ENCODE measurements at places on chromosomes 16 and 17.

DNA sequence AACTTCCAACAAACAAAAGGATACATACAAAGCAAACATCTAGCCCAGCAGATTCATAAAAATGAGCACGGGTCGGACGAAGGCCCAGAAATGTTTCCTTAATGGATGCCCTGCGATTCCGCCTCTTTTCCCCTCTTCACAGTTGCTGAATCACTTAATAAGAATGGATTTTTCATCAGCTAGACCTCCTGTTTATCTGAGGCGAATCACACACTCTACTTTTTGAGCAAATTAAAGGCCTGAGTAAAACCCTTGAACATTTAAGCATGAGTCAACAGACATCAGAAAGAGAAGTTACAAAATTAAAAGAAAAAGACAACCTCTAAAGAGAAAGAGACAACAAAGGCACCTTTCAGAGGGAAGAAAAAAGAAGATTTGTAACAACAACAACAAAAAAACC lies 44.7 kb downstream of the HS3ST3A1 start:
- DNase-seq: no peak

- peak; percentile 63 for DNase-seq
Observed at GRCh38 chr16:56356276-56357240, 68.8 kb downstream of the AMFR start.

DNA sequence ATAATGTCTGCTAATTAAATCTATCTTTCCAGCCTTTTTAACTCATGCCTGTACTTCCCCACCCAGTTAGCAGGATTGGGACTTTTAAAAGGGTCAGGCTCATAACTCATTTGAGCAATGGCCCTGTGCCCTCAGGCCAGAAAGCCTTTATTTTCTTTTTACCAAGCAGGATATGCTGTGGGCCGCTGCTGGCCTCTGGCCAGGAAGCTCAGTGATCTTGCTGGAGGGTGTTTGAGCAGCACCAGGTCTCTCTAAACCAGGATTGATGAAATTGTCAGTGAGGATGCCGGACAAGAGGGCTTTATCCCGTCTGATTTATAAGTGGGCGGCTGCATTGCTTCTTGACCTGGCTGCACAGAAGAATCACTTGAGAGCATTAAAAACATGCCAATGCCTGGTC lies 187.8 kb downstream of the RAB11FIP4 start:
- no peak for DNase-seq

- no peak for DNase-seq
Observed at GRCh38 chr17:61482467-61482866, 30.2 kb downstream of the TBX4 start.

- DNase-seq: no peak
Observed at GRCh38 chr16:2005646-2006045, 4.0 kb downstream of the ZNF598 start.

DNA sequence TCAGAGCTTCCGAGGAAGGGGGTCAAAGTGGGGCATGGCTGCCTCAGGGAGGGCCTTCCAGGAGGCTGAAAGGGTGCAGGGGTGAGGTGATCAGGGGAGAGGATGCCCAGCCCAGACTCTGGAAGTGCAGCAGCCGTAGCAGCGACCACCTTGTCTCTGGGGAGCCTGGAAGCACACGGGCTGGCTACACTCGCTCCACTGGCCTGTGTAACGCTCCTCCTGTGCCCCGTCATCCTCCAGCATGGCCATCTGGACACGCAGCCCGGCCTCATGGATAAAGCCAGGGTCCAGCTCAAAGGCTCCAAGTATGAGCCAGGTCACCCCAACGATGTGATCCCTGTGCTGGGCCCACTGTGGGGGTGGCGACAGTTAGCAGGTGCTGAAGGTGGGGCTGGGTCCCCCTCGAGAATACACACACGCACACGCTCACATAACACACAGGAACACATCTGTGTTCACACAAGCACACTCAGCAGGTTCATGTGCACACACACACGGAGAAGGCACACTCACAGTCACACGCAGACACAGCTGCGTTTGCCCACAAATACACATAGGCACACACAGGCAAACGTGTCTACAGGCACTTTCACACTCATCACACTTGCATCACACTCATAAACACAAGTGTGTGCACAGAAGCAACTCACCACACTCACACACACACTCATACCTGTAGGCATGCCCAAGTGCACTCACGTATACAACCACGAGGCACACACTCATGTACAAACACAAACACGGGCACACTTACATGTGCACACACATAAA lies 19.3 kb downstream of the POLR3K start:
- DNase-seq: no peak

DNA sequence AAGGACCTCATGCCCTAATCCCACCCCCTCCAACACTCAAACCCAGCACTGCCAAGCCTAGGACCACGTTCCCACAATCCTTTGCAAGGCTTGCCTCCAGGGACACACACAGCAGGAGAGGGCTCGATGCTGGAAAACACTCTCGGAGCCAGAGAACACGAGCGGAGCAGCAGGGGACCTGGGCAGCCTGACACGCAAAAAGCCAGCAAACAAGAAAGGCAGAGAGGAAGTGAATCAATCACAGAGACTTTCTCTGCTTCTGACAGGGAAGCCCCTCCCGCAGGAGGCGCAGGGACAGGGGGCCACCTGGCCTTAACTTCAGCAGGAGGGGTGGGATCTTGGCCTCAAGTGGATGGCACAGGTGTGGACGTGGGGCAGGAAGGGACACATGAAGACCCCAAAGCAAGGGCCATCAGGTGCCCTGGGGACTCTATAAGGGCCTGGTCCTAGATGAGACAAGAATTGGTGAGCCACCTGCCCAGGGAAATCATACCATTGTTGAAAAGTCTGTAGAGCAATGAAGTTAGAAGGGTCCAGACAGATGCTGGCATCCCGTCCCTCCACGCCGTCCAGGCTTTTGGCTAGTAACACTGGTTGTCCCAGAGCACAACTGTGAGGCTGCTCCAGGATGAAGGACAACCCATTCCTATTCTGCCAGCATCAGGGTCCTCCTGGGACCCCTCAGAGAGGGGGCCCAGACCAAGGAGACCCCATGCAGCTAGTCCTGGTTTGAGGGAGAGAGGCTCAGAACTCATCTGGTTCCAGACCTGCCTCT lies 2.2 kb downstream of the SDK2 start:
- no peak for DNase-seq

DNA sequence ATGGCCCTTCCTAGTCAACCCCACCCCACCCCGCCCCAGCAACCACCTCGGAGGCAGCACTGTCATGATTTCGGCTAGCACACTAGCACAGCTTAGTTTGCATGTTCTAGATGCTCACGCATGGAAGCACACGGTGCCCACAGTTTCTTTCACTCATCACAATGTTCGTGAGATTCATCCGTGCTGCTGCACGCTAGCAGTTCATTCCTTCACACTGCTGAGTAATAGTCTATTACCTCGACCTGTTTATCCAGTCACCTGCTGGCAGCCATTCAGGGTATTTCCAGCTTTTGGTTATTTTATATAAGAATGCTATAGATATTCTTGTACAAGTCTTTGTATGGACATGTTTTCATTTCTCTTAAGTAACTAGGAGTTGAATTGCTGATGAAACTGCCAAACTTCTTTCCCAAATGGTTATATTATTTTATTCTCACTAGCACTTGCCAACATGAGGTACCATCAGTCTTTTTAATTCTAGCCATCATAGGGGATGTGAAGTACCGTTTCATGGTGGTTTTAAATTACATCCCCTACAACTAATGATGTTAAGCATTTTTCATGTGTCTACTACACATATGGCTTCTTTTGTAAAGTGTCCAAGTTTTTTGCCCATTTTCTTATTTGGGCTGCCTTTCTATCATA lies 75.7 kb downstream of the CYTH1 start:
- no peak for DNase-seq

DNA sequence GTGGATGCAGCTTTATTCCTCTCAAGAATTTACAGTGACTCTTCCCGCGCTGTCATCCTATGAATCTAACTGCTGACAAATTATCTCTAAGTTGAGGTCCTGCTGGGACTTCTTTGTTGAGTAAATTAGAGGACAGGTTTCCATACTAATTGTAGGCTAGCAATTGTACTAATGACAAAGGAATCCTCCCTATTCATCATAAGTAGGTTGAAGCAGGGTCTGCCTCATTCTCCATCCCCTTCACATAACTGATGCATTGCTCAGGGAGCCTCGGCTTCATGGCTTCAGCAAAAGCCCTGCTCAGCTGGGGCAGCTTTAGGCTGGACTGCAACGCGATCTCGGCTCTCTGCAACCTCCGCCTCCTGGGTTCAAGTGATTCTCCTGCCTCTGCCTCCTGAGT lies 83.1 kb upstream of the IRX6 start:
- DNase-seq: no peak

- DNase-seq: no peak
Observed at GRCh38 chr17:78110363-78111015, 18.1 kb downstream of the TMC6 start.

DNA sequence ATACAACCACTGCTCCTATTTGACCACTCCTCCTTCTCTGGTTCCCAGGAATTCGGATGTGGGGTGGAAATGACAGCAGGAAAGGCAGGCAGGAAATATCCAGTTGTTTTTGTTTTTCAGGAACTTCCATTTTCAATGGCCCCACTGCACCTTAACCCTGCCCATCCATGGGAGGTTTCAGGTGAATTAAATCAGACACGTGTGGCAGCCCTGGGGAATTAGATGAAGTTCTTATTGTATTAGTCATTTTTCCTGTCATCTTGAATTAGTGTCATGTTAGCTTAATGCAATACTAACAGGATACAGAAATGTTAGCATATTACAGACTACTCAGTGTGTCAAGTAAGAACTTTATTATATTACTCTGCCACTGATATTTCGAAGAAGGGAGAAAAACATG lies 146.4 kb downstream of the CHD9NB start:
- DNase-seq: no peak

- DNase-seq: no peak
Observed at GRCh38 chr16:89484041-89484501, 6.3 kb downstream of the ANKRD11 start.

DNA sequence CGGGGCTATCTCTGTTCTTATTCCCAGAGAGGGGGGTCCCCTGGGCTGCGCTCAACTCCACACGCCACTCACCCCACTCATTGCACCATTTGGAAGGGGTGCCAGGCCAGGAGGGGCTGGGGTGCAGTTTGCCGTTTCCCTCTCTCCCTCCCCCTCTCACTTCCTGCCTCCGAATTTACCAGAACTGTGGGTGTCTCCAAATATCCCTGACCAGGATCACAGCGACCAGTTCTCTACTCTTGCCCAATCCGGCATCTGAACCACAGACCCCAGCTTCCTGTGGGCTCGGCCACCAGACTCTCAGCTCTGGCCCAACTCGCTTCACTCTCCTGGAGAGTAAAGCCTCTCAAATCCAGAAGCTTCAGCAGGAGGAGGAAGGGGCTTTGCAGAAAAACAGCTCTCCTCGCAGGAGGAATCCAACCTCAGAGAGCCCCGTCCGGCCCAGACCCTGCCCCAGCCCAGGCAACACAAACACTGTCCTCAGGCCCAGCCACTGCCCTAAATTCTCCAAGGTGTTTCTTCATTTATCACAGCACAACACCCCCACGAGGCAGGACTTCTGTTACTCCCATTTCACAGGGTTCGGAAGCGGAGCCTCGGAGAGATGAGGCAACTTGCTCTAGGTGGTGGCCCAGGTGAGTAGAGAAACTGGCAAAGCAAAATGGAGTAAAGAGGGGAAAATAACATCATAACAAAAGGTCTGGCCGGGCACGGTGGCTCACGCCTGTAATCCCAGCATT lies 423 bp upstream of the ASGR2 start:
- no peak for DNase-seq

GRCh38 chr17:32102646-32103186 lies 39.6 kb upstream of the RHOT1 start:
- no peak for DNase-seq

GRCh38 chr17:67420994-67421393 lies 43.9 kb downstream of the PITPNC1 start:
- no peak for DNase-seq

DNA sequence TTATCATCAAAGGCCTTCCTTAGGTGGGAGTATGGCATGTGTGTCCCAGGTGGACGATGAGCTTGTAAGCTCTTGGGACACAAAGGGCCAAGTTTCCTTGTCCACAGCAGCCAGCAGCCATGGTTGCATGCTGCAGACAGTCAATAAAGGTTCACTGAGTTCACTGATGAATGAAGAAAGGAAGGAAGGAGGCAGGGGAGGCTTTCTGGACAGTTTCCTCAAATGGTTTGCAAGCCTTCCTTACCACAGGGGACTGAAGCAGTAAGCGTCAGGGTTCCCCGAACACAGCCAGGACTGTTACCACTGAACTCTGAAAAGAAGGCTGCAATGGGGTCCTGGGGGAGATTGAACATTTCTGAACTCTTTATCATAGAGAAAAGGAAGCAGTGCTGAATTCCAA lies 111.1 kb downstream of the GAS7 start:
- DNase-seq: no peak

- peak; percentile 45 for DNase-seq
Observed at GRCh38 chr17:50863221-50863843, 2.8 kb downstream of the TOB1 start.

DNA sequence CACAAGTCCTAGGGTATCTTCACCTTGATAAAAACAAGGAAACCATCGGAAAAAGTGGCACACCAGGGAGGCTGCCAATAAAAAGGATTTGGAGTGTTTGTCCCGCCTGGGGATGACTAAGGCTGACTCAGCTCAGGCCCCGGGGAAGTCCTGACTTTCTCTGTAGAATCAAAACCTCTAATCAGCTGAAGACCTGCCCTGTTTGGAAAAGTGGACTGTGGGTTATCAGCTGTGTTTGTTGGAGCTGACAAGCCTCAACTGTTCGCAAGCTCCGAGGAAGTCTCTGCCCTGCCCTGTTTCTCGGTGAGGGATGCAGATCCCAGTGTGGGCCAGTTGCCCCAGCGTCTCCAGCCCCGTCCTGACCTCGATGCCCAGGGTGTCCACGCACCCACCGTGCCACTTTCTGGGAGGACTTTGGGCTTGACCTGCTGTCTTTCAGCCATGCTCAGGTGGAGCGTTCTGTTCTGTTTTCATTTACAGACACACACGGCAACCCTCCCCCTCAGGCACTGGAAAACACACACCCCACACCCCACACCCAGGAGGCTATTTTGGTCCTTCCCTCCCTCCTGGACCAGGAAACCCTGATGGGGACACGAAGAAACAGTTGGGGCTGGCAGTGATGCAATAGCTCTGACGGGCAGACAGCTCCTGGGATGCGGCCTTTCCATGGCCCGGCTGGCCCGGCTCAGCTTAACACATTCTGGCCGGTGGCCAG lies 27.6 kb upstream of the PITPNA start:
- peak; percentile 24 for DNase-seq

DNA sequence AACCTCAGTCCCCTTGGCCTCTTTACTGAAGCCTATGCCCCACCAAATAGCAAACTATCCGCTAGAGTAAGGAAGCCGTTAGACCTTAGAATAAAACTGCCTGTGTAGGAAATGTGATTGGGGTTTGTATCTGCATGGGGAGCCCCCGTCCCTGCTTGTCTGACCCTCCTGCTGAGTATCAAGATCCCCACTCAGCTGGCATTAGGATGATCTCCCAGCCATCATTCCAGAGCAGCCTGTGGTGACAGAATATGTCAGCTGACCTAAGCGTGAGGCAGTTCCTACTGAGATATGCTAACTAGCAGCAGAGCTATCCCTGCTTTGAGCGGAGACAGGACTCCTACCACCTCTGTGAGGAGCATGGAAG lies 645 bp upstream of the GFOD2 start:
- peak; percentile 6 for DNase-seq
